Trophoblast cell (in vitro differentiated cells and primary cell): ENCODE measurements at places on chromosomes 13 and 19.

- DNase-seq: no peak
Measured at GRCh38 chr13:50388481-50388880, 373.2 kb downstream of the KCNRG start.

GRCh38 chr19:4717966-4718701, 5.5 kb downstream of the DPP9 start:
- no peak for DNase-seq

- DNase-seq: no peak
Measured at GRCh38 chr13:44278166-44278565, 95.5 kb upstream of the SERP2 start.

DNA sequence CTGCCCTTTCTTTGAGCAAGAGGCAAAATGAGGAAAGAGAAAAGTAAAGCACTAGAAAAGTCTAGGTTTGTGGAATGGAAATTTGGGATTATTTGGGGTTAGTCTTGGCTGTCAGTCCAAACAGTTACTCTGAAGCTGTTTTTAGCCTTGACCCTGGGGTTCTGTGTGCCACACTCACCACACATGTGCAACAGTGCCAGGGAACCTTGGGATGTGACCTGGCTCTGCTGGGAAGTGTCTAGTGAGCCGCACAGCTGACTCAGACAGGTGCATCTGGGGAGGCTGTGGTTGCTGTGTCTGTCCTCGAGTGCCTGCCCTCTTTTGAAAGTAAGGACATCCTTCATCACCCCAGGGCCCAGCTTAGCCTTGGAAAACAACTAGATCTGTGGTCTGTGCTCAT, 15.8 kb downstream of the MICOS13 start:
- DNase-seq: no peak

DNA sequence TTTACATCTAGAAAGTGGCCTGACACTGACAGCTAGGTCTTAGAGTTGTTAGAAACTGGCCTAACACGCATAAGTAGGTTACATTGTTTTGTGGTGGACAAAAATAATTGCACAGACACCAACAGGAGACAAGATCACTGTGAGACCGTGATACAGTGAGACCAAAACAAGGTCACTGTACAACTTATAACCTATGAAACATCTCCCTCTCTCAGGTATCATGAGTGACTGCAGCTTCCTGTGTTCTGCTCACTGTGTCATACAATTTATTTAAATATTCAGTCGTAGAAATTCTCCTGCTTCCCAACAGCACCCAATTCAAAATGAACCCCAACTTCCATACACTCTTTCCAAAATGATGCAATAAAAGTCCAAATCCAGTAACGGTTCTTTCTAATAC, 2165.2 kb downstream of the PCDH9 start:
- DNase-seq: no peak

GRCh38 chr19:2050349-2050990, 574 bp downstream of the MKNK2 start:
- no peak for DNase-seq
